RCC 7860 (cell line): ENCODE measurements at places on chromosomes 2 and 18.

GRCh38 chr2:393711-394696 lies 106.1 kb upstream of the ALKAL2 start:
- DNase-seq, result peak; percentile 80

GRCh38 chr2:212958757-212959295 lies 192.6 kb downstream of the IKZF2 start:
- no peak for DNase-seq

DNA sequence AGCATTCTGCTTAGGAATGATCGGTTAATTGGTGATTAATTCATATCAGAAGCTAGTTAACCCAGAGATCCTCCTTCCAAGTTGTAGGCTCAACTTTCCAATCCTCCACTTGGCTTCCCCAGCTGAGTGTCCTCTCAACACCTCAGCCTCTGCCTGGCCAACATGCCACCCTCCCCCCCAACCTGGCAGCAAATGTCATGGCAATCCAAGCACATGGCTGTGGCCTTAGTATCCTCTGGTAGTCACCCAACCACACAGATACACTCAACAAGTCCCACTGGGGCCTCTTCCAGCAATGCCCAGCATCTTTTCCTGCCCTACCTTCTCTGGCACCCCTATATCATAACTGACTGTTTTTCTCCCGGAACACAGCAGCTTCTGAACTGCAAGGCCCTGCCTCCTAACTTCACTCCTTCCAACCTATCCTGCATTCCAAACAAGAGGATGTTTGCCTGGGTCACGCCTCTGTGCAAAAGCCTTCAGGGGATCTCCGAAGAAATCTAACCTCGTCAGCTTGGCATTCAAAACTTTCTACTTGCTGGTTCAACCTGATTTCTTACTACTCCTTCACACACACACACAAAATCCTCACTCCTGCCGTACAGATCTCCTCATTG lies 195.0 kb downstream of the CYP26B1 start:
- DNase-seq, result peak; percentile 33

GRCh38 chr2:193201583-193201982 lies 1006.9 kb upstream of the TMEFF2 start:
- no peak for DNase-seq

GRCh38 chr2:219282375-219282774 lies 3.2 kb downstream of the DNAJB2 start:
- DNase-seq, result no peak

GRCh38 chr2:212979046-212979612 lies 172.3 kb downstream of the IKZF2 start:
- DNase-seq, result no peak

DNA sequence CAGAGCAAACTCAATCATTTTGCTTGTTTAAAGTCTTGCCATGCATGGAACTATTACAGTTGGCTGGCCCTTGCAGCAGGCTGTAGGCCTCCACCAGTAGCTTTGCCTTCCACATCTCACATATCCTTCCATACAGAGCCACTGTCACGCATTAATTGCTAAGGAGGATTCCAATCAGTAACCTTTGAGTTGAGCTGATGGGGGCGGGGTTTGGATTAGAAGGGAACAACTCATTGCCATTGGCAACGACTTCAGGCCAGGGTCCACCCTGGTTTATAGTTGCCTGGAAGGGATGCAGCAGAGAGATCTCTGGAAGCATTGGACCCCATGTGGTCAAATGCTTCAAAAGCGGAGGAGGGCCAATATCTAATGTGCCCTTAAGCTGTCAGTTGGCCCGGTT lies 63.3 kb upstream of the TTC39C start:
- no peak for DNase-seq

DNA sequence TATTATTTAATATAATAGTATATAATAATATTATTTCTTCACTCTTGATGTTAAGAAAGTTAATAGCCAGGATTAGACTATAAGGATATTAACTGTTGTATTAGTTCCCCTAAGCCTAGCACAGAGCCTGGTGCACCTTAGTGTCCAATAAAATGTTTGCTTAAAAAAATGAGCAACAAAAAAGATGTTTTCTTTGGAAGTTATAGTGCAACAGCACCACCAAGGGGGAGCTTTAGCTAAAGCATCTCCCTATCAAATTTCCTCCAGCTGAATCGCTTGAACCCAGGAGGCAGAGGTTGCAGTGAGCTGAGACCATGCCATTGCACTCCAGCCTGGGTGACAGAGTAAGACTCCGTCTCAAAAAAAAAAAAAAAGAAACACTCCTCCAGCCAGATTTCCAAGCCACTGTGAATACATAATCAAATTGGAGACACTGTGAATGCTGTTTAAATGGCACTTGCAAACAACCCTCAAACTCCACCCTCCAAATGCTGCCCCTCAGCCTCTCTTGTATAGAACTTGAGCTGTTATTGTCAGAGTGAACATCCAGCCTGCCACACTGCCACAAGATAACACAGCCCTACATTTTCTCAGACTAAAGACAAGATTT lies 221.9 kb downstream of the DYM start:
- DNase-seq, result no peak

GRCh38 chr2:61100801-61101200 lies 35.1 kb downstream of the SANBR start:
- DNase-seq, result no peak

- no peak for DNase-seq
Measured at GRCh38 chr2:175003875-175004729, 1.1 kb downstream of the CHN1 start.

GRCh38 chr18:62206593-62206992 lies 19.5 kb downstream of the RELCH start:
- no peak for DNase-seq

DNA sequence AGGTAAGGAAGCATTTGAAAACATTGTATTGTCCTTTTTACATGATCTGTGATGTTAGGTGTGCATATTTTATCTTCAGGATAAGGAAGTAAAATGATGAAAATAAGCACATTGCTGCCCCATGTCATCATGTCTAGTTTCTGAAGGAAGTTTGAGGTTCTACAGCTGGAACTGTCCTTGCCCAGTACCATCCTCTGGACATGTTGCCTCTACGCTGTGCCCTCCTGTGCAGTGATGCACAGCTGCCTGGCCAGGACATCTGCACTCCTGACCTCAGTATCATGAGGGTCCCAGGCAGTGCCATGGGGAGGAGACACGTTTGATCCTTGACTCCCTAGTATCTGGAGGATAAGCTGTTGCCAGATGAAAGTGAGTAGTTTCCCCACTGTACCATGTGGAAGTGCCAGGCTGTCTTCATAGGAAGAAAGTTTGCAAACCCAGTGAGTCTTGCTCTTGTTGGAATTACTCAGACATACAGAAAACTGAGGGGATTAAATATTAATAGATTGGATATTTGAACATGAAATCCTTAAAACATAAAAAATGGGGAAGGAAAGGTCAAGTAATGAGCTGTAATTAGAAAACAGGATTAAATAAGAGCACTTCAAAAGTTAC lies 9.5 kb downstream of the ALKAL2 start:
- no peak for DNase-seq

- no peak for DNase-seq
Measured at GRCh38 chr2:17690776-17691175, 62.8 kb downstream of the SMC6 start.

DNA sequence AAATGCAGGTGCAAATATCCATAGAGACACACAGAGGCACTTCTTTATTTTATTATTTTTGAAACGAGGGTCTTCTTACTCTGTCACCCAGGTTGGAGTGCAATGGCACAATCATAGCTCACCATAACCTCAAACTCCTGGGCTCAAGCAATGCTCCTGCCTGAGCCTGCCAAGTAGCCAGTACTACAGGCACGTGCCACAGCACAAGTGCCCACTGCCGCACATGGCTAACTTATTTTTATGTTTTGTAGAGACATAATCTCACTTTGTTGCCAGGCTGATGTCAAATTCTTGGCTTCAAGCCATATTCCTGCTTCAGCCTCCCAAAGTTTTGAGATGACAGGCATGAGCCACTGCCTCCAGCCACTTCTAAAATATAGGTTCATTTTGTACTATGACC lies 537.6 kb downstream of the THSD7B start:
- no peak for DNase-seq

DNA sequence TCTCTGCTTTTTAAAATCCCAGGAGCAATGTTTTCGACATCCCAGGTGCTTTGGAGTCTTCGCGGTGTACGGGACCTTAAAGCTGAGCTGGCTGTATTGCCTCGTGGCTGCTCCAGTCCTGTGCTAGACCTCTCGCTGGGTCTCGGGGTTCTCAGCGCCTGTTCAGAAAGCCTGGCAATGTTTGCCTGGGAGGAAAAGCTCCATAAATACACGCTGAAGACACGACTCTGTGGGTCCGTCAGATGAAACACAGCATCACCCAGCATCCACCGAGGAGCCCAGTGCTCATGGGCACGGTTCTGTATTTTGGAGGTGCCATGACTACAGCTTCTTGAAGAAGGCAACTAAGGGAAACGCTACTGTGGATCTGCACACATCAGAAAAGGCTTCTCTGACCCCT lies 21.6 kb downstream of the MBP start:
- no peak for DNase-seq
